ENCODE measurements at places on chromosomes 3 and 15.

DNA sequence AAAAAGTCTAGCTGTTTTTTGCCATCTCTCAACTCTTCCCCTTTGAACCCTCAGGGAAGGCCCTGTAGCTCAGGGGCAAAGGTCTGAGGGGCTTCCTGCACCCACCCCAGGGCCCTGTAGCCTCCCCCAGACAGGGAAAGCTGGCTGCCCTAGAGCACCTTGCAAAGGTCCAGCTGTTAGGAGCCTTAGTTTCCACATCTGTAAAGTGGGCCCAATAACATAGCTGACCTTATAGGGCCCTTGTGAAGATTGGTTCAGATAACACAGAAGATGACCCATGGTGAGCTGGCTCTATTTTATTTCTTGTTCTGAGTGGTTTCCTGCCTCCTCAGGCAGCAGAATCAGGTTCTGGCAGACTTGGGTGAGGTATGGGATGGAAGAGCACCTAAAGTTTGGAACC is 55.2 kb upstream of the SMAD6 start:
- DNase-seq = no peak

DNA sequence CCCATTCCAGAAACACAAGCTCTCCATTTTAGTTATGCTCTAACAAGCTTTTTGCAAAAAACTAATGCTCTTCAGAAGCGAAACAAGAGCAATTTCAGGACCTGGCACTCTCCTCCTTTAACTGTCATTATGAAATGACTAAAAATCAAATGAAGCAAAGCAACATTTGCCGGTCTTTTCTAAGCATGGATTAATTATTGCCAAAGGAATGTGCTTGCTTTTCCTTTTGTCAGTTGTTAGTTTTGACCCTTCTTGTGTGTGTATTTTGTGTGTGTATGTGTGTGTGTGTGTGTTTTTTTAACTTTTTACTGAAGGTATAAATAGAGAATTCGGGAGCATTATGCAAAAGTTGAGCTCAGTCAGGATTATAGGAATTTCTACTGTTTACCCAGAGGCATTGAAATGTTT is 509.1 kb downstream of the TUSC7 start:
- DNase-seq = no peak

- DNase-seq = no peak
Observed at GRCh38 chr3:95044101-95044500, 981.2 kb downstream of the NSUN3 start.

GRCh38 chr15:59541750-59542149 is 69.8 kb upstream of the GCNT3 start:
- DNase-seq = no peak

- DNase-seq = no peak
Observed at GRCh38 chr3:58422756-58423325, 10.8 kb downstream of the PDHB start.

GRCh38 chr3:57227930-57228751 is 612 bp downstream of the APPL1 start:
- peak; percentile 33 for DNase-seq

GRCh38 chr3:135161425-135161824 is 366.4 kb downstream of the EPHB1 start:
- no peak for DNase-seq

DNA sequence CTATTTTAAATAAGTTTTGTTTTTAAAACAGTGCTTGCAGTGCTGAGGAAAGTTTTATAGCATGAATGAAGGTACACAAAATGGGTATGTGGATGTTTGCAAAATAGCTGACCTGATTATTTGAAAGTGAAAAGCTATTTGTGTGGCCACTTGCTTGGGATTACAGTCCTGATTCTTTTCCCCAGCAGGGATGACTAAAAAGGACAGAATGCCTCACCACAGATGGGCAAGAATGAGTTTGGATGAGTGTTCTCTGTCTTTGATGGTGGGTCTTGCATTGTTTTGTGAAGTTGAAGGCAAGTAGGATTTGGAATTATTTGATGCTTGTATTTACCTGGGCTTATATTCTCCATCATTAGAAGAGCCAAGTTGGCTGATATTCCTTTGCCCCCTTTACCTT is 48.8 kb upstream of the MEIS2 start:
- DNase-seq = no peak

DNA sequence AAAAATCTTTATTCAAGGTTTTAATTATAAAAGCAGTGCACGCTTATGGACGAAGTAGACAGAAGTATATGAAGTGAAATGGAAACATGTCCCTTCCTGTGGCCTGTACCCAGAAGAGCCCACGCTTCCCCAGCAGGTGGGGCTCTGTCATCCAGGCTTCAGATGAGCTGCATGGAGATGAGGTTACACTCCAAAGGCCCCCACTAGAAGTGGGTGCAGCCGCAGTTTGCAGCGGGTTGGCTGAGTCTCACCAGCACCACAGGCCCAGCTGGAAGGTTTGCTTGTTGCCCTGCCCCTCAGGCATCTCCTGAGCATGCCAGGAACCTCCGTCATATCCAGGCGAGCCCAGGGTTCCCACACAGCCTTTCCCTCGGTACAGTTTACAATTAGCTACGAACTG is 33.1 kb downstream of the PRR20G start:
- DNase-seq = no peak

DNA sequence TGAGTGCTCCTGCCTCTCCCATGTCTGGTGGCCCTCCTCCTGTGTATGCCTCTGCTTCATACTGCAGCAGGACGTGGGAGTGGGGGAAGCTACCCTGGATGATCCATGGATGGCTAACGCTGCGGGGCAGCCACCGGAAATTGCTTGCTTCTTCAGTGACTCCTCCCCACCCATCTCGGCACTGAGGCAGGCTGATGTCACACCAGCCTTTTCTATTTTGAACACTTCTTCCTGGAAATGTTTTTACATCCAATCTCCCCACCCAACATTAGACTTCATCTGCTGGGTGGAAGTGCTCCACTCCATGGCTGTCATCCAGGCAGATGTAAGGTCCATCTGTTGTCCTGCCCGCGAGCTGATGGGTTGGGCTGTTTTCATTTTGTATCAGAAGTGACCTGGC is 58.9 kb upstream of the MUC13 start:
- no peak for DNase-seq

DNA sequence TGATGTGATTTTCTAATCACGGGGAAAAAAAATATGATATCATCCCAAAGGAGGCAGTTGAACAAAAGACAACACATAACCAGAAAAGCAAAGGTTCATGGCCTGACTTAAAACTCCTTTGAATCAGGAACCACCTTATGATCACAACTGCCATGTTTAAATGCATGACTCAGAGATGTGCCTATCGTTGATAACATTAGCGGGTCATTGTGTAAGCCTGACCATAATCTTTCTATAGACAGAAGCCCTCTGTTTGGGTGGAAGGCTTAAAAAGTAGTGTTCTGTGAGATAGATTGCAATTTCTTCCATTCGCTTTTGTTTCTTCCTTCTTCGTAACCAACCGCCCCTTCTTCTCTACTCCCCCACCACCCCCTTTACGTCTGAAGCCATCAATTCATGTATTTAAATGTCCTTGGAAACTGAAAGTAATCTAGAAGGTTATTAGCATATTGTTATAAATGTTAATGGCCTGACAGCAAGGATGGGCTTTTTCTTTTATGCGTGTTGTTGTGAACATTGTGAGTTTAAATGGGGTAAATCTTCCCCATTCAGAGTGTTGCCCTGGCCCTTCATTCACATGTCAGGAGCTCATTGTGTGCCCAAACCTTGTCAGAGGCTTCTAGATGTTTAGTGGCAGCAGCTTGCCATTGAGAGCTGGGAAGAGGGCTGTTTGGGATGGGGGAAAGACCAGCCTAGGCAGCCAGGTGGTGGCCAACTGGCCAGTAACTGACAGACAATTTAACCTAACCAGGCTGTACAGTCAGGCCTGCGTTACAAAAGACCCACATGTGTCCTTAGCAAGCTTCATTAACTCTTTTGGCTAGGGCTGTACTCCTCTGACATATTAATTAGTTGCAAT is 64.5 kb downstream of the EPHA3 start:
- DNase-seq = no peak

- DNase-seq = no peak
Observed at GRCh38 chr3:52454938-52455282, 494 bp upstream of the NISCH start.

DNA sequence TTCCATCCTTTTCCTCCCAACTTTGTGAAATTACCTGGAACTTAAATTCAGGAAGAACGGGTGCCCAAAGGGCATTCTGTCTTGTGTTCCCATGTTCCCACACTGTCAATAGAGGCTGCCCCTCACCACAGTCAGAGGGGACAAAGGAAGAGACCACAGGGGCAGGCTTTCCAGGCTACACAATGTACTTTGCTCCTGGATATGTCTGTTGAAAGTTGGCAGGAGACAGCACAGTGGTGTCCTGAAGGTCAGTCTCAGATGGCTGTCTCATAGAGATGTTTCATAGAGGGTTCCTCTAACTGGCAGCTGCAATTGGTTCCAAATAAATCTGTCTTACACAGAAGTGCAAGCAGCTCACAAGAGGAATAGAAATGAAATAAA is 107.8 kb upstream of the TGFBR2 start:
- DNase-seq = no peak

DNA sequence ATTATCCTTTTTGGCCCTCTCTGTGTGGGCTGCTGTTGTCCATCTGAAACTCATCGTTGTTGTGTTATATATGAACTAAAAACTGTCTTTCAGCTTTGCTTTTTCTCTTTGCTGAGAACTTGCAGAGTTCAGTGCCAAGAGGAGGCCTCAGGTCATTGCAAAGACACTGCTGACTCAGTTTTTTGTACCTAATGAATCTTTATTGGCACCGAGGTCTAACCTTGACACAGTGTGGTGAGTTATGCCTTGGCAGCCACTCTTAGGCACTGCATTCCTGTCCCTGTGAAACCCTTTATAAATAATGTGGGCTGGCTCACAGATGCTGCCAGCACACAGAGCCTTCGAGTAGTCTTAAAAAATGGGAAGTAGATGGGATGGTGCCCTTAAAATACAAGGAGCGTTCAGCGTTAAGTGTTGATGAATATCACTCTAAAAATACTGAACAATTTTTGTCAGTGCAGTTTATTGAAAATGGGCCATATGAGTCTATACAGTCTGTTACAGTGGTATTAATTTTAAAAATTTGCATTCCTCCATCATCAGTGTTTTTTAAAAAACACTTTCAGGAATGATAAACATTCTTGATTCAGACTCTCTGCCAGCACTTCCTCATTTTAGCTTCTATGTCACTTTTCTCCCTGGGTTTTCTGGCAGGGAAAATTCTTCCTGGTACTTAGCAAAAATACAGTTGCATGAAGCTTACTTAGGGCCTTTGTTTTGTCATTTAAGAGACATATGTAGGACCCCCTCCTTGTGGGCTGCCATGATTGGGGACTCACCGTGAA is 234.1 kb downstream of the CACNA2D3 start:
- no peak for DNase-seq

GRCh38 chr15:71934446-71934845 is 124.1 kb downstream of the NR2E3 start:
- no peak for DNase-seq

DNA sequence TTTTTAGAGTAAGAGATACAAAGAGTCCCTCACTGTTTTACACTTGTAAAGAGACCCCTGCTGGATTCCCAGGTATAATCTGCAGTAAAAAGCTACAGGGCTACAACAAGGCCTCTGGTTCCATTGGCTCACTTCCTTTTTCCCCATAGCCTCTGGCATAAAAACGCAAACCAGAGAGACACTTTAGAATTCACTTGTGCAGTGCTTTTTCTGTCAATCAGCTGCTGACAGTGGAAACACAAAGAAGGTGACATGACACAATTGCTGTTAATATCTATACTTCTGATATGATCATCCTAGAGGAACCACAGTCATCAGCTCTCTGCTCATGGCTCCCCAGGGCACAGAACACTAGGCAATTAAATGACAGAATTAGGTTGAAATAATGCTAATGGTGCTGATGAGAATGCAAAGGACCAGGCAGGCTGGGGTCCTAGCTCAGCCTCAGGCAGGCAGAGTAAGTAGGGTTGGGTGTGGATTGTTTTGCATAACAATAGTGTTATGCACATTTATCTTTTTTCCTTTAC is 667.9 kb upstream of the CFAP20DC start:
- no peak for DNase-seq

- peak; percentile 85 for DNase-seq
Observed at GRCh38 chr3:180989291-180990163, at the start of gene DNAJC19. TSS of gene DNAJC19 (minus strand) at chr3:180989736. CDS start at chr3:180989602, 134 bp downstream.

GRCh38 chr3:16067837-16068471 is 106.5 kb upstream of the GALNT15 start:
- no peak for DNase-seq

- no peak for DNase-seq
Observed at GRCh38 chr15:60751985-60752952, 273.3 kb upstream of the ICE2 start.

GRCh38 chr15:31457161-31457560 is 130.5 kb downstream of the KLF13 start:
- no peak for DNase-seq

DNA sequence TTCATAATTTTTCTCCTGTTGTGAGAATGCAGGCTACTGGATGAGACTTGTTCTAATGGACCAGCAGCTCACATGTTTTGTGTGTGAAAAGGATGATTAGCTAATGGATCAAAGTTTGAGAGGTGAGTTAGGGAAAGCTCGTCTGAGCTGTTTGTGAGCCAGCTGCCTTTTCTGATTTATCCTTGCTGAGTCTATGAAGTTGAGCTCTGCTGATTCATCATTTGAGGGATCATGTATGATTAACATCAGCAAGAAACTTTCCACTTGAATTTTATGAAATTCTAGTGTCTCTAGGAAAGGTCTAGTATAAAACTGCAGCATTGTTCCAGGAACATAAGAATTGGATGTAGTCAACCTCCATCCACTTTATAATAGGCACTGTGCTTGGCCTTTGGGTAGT is 698.7 kb downstream of the NTRK3 start:
- DNase-seq = no peak

GRCh38 chr3:145197051-145197820 is 963.7 kb downstream of the PLOD2 start:
- DNase-seq = no peak

- no peak for DNase-seq
Observed at GRCh38 chr3:24047513-24047912, 102.4 kb downstream of the NR1D2 start.

DNA sequence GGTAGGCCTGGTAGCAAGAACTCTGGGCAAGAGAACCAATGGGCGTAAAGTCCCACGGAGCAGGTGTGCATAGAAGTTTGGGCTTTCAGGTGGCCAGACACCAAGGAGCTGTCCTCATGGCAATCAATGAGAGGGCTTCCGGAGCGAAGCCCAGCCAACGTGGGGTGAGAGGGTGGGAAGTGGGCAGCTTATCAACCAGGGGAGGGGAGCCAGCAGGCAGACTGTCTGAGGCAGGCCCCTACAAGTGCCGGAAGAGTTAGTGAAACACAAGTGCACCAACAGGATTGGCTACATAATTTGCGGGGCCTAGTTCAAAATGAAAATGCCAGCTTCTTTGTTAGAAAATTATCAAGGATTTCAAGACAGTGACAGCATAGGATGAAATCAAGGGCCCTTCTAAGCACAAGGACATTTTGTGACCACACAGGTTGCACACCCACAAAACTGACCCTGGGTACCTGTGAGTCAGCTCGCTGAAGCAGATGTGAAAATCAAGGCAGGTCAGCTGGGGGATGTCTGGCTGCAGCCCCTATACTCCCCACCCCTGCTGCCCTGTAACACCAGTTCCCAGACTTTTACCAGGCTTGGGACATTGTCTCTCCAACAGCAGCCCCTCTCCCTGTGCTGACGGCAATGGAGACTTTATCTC is 102.1 kb upstream of the ETV5 start:
- no peak for DNase-seq

GRCh38 chr3:186172353-186172752 is 63.5 kb upstream of the ETV5 start:
- no peak for DNase-seq

- peak; percentile 49 for DNase-seq
Observed at GRCh38 chr3:16482770-16483531, 30.5 kb downstream of the RFTN1 start.

- DNase-seq = no peak
Observed at GRCh38 chr15:81914734-81915256, 131.0 kb downstream of the MEX3B start.

- DNase-seq = no peak
Observed at GRCh38 chr15:33864360-33865075, 103.8 kb upstream of the CHRM5 start.

Data from T-helper 1 cell (primary cell).